ENCODE measurements at places on chromosomes 16 and 17. TPM values are rescaled to one million over a fixed set of nuclear protein-coding genes. Genes with fewer than 3 reads are reported as not detected.

DNA sequence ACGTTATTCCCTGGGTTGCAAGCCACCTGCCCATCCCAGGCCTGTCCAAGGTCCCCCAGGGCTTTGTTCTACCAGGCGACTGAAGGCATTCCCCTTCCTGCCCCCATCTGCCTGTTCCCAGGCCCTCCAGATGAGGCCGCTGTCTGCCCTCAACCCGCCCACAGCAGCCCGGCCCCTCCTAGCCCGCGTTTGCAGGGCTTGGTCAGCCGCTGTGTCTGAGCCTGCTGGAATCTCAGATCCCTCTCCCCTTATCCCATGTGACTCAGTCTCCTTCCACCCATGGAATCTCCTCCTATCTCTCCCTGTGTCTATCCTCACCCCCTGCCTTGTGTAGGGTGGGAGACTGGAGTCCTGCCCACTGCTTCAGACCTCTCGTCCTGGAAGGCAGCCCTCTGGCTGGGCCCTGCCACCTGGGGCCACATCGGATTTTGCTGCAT, 186.0 kb upstream of the TNRC6C start:
- DNase-seq, result peak; percentile 22

The UBE2Z gene
- total RNA-seq, result 78.1 TPM

DNA sequence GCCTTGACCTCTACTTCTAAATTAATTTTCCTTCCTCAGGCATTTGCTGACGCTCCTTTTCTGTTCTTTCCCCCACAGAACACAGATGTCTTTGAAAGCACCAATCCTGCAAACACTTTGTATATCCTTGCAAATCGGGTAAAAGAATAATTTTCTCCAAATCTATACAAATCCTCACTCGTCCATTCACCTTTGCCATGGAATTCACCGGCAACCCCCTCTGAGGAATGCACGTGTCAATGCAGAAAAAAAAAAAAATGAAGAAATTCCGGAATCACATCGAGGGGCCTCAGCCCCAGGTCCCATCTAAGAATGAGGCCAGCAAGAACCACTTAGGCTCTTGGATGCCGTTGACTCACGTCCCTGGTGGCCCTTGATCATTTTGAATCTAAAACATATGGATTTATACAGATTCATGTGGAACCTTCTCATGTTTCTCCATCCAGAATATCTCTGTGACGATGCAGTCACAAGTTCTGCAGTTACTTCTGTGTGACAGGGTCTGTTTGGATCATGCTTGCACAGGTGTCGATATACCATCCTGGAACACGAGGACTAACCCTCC, 136.9 kb downstream of the RBFOX3 start:
- no peak for DNase-seq

The PRRT2 gene
- total RNA-seq, result not detected

The CCL8 gene
- total RNA-seq, result 0.13 TPM

GRCh38 chr16:86095131-86095752, 196.3 kb downstream of the IRF8 start:
- DNase-seq, result no peak

The RAB26 gene
- total RNA-seq, result 0.77 TPM

DNA sequence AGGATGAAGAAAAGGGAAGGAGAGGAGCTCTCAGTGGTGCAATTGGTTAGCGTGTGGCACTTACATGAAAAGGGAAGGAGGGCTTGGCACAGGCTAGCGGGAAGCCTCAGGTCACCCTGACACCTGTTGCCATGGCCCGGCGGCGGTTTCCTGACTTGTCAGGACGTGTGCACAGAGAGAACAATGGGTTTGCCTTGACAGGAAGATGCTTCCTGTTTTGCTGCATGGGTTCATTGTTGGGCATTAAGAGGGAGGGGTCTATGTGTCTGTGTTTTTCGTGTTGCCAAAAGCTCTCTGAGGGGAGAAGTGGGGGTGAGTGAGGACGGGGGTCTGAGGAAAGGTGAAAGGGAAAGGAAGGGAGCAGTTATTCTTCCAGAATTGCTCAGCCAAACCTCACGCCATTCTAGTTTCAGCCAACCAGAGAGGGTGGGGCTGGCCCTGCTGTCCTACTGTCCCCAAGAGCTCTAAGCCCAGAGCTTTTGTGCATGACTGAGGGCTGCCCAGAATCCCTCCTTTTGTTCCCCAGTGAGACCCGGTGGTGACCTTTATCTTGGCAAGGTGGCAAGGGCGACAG, 17.1 kb upstream of the CCR7 start:
- DNase-seq, result peak; percentile 99

- DNase-seq, result no peak
Measured at GRCh38 chr16:2335286-2335895, 5.1 kb downstream of the ABCA3 start.

DNA sequence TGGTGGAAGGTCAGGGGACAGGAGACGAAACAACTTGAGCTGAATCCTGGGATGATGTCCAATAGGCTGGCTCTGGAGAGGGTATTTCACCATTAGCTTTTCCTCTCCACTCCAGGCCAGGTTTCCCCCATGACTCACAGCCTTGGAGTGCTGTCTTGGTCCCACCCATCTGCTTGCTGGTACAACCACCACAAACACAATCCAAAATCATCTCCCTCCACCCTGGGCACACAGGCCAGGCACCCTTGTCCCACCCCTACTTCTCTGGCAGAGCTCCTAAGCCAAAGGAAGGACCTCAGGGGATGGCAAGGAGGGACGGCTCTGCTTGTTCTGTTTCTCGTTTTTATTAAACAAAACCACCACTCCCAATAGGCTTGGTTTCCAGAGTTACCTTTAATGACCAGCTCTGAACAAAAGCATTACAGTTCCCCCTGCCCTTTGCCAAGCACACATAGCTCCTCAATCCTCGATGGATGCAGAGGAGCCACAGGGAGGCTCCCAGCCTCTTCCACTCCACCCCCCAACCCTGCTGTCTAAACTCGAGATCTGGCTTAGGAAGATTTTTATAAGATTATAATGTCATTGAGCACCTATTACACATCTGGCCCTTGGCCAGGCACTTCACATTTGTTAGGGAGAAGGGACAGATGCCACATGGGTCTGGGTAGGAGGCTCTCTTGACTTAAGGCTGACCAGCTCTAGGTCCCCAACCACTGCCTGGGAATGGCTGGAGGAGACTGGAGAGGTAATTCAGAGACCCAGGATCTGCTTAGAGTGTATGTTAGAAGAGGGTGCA, 13.3 kb downstream of the CAVIN1 start:
- DNase-seq, result peak; percentile 81

Data from dermis microvascular lymphatic vessel endothelial cell (primary cell).